ENCODE measurements at places on chromosomes 6 and 20.

GRCh38 chr20:23082846-23083552 lies 3.1 kb downstream of the CD93 start:
- no peak for DNase-seq

GRCh38 chr6:99467509-99468106 lies 42.5 kb upstream of the PNISR start:
- DNase-seq, result no peak

DNA sequence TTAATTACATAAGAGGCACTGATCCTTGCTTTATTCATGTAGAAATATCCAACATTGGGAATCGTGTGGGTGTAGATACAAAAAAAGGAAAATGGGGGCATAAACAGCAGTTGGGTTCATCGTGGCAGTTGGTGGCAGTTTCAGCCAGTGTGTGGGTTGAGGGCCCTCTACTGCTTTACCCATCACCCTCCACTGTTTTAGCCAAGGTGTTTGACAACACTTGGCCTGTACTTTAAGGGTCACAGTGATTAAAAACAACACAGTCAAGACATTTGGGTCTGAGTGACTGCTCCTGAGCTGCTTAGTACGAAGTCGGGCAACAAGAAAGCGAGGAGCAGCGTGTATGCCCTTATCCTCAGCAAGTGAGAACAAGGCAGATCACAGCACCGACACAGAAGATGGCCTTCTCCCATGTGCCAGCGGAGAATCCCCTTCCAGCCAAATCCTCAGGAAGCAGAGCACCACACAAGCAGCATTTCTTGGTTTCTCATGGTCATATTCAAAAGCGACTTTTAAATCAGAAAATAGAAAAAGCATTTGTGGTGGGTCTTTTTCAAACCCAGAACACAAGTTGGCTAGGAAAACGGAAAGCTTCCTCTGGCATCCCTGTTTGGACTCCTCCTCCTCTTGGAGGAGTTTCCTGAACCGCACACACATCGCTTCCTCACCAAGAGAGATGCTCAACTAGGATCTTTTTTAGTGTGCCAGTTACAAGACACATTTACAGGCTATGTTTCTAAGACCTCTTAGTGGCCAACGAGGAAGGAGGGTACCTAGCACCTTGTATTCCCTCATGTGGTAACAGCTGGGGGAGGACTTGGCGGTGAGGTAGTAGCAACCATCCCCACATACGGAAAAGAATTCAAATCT lies 23.5 kb downstream of the EIF2S2 start:
- DNase-seq, result no peak

GRCh38 chr20:25389858-25390537 lies 637 bp downstream of the ABHD12 start:
- no peak for DNase-seq

Measured in C1 segment of cervical spinal cord (tissue), 14 donors.